ENCODE measurements at places on chromosomes 2 and 18. TPM values are rescaled to one million over a fixed set of nuclear protein-coding genes. Genes with fewer than 3 reads are reported as not detected.

Gene CFAP53
- 0.49 TPM for total RNA-seq

- no peaks in the 10 kb centered on the region for H3K27me3 ChIP-seq
- H3K4me3 ChIP-seq, result no peak overlapping the region
- H3K36me3 ChIP-seq, result no peaks in the 10 kb centered on the region
- H3K4me1 ChIP-seq, result no peaks in the 10 kb centered on the region
- H3K27ac ChIP-seq, result no peak overlapping the region
- DNase-seq, result no peak
Measured at GRCh38 chr2:219270055-219270372, 9.2 kb upstream of the DNAJB2 start.

DNA sequence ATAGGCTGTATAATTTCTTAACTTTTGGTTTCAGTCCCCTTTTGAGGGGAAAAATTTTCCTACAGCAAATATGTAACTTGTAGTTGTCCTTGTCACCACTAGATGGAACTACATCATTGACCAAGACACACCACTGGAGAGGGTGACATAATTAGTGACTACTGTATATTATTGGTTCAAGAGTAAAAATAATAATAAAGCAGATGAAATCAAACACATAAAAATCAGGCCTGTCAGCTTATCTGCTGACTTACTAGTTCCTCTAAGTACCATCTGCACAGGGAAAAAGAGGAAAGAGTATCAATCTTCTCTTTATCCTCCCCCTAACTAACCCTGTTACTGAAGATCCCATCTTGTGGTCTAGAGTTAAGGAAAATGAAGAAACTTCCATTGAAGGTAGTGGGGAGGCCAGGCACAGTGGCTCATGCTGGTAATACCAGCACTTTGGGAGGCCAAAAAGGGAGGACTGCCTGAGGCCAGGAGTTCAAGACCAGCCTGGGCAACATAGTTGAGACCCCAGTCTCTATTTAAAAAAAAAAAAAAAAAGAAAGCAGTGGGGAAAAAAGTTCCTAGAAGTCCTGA lies 29.6 kb upstream of the ENOSF1 start:
- DNase-seq, result no peak
- H3K4me3 ChIP-seq, result no peak overlapping the region
- no peak overlapping the region for H3K27ac ChIP-seq

DNA sequence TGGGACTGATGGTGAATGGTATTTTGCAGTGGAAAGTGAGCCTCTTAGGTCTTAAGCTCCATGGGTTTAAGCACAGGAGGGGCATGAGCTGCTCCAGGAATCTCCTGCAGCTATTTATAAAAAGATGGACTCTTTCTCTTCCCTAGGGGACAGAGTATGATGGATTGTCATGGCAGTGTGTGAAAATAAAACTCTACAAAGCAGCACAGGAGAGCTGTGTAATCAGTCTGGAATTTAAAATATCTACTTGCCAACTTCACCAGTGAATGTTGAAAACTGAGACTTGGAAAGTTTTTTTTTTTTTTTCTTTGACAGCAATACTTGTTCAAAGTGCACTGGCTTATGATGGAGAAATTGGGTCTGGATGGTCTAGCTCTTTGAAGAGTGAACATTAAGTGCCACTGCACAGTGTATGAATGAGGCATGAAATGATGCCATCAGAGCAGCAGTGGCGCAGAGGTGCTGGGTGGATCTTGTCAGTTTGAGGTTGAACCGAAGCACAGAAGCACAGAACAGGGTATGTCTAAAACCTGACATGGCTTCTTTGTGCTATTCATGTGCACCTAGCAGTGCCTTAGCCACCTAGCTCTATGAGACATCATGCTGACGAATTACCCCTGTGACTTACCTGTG lies 245.4 kb downstream of the PTPRM start:
- no peaks in the 10 kb centered on the region for H3K36me3 ChIP-seq
- peaks cover 4% of the 10 kb centered on the region for H3K4me1 ChIP-seq
- no peak overlapping the region for H3K4me3 ChIP-seq
- H3K27ac ChIP-seq, result no peak overlapping the region
- H3K27me3 ChIP-seq, result no peaks in the 10 kb centered on the region

DNA sequence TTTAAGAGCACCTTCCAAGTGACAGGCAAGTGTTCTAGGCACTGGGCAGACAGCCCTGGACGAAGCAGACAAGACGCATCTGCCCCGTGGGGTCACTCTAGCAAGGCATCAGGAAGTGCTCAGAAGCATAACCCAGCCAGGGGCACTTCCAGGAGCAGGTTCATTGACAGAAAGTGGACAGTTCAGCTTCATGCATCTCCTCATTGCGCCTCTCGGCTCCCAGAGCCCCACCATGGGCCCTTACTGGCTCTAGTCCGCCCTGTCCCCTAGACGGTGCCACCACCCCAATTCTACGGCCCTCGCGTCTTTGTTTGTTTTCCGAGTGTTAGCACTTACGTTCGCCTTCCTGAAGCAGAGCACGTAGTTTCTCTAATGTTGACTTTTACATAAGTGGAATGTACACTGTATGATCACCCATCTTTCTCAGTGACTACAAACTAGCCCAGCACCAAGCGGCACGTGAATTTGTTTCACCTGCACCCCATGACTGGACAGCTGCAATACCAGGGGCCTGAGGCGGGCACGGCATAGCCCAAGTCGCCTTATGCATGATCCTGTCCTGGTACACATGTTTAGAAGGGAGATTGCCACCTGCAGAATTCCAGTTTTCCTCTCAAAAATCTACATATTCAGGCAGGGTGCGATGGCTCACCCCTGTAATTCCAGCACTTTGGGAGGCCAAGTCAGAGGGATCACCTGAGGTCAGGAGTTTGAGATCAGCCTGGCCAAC lies 33.2 kb downstream of the SNED1 start:
- H3K27me3 ChIP-seq, result no peaks in the 10 kb centered on the region
- no peak for DNase-seq
- peaks cover 3% of the 10 kb centered on the region for H3K36me3 ChIP-seq
- no peak overlapping the region for H3K27ac ChIP-seq
- H3K4me3 ChIP-seq, result no peak overlapping the region

DNA sequence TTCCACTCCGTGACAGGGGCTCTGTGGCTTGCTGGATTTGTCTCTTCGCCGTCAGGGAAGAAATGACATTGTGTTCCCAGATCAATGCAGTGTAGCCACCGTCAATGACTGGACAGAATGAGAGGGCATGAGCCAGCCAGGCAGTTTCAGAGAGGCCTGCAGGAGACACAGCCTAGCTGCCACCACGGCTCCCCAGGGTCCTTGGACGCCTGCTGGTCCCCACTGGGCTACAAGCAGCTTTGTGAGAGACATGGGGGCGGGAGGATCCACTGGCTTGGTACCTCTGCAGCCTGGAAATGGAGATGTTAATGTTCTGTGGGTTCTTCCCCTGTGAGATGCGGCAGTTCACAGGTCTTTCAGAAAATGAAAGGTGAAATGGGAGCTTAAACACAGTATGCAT lies 12.1 kb upstream of the AMER3 start:
- H3K4me3 ChIP-seq, result no peak overlapping the region
- H3K4me1 ChIP-seq, result no peaks in the 10 kb centered on the region
- H3K27ac ChIP-seq, result no peak overlapping the region
- H3K36me3 ChIP-seq, result no peaks in the 10 kb centered on the region

DNA sequence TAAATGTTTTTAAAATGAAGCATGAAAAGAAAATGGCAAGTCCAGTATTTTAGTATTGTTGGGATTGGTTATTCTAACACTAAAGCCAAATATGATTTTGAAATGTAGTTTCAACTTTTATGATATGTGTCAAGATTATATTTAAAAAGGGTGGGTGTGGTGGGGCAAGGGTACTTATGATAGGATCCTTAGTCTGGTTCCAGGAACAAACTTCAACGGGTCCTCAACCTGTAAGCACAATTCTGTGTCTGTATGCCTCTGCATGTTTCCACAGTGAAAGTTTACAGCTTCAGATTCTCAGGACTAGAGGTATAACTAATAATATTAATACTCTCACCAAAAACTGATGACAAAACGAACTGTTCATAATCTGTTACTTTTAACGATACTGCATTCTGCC lies 5.8 kb downstream of the USP34 start:
- no peaks in the 10 kb centered on the region for H3K27me3 ChIP-seq
- H3K27ac ChIP-seq, result no peak overlapping the region
- H3K36me3 ChIP-seq, result no peaks in the 10 kb centered on the region

DNA sequence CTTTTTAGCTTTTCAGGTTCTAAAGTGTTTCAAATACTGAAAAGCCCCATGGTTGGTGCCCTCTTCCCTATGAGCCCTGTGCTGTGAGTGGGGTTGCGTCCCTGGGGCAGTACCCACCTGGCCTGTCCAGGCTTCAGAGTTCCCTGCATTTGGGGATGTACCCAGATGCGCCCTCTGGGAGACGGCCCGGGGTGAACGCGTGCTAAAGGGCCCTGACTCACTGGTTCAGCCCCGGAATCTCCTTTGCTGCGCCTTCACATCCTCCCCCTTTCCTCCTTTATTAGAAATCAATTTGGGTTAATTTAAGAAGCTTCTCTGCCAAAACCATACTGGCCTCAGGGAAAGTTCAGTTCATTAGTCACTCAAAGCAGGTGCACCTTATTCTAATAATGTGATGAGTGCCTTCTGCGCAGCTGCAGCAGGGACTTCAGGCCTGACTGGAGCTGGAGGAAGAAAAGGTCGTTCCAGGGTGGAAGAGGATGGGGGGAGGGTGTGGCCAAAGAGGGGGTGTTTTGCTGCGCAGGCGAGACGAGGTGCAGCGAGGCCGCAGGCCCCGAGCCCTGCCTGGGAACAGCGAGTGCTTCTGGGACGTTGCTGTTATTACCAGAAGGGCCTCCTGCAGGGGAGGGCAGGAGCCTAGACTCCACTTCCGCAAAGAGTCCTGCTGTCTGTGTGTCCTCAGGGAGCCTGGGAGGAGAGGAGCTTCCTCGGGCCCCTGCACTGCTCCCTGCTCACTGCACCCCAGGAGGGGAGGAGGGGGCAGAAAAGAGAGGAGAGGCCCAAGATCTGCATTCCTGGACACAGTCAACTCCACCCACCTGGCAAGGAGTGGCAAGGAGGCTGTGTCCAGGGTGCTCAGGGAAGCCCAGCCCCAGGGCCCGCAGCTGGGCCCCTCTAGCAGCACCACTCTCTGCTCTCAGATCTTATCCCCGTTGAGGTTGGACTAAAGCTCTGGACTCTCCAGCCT lies 223.2 kb upstream of the PXDN start:
- H3K4me1 ChIP-seq, result no peaks in the 10 kb centered on the region
- H3K27ac ChIP-seq, result no peak overlapping the region
- H3K27me3 ChIP-seq, result no peaks in the 10 kb centered on the region
- no peak overlapping the region for H3K4me3 ChIP-seq
- H3K36me3 ChIP-seq, result no peaks in the 10 kb centered on the region

DNA sequence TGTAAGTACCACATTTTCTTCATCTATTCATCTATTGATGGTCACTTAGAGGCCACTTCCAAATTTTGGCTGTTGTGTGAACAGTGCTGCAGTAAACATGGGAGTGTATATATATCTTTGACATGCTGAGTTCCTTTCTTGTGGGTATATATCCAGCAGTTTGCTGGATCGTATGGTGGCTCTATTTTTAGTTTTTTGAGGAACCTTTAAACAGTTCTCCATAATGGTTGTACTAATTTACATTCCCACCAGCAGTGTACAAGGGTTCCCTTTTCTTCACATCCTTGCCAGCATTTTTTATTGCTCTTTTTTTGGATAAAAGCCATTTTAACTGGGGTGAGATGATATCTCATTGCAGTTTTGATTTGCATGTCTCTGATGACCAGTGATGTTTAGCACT lies 7.3 kb upstream of the ATP5MC3 start:
- no peak for DNase-seq
- H3K36me3 ChIP-seq, result no peaks in the 10 kb centered on the region
- H3K4me1 ChIP-seq, result no peaks in the 10 kb centered on the region
- H3K4me3 ChIP-seq, result no peak overlapping the region
- no peak overlapping the region for H3K27ac ChIP-seq

DNA sequence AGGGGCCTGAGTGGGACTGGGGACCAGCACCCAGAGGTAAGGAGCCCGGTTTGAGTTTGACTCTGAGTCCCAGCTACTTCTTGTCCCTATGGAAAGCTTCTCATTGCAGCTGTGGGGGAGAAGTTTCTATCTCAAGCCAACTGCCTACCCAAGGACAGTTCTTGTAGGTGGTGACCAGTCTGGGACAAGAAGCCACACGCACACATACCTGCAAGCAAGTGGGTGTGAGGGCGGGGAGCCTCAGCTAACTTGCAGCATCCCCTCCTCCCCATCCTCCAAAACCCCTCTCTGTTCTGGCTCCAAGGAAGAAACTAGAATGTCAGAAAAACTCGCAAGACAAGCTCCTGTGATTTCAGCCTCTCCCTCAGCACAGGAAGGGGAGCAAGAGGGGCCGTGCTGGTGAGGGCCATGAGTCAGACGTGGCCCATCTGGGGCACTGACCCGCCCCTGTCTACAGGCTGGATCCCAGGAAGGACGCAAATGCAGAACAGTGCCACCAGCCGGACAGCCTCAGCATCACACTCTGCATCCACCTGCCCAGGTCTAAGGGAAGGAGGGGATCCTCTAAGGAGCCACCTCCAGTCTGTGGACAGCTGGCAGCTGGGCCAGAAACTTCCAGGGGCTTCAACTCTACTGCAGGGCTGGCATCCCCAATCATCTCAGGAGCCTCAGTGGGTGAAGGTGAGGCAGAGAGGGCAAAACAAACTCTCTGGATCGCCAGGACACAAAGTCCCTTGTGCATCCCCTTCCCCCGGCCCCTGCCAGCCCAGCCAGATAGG lies 103.4 kb downstream of the TNS1 start:
- no peaks in the 10 kb centered on the region for H3K27me3 ChIP-seq
- no peak overlapping the region for H3K4me3 ChIP-seq
- peaks cover 15% of the 10 kb centered on the region for H3K36me3 ChIP-seq
- peaks cover 8% of the 10 kb centered on the region for H3K4me1 ChIP-seq
- DNase-seq, result peak; percentile 91

- H3K4me3 ChIP-seq, result no peak overlapping the region
- H3K36me3 ChIP-seq, result no peaks in the 10 kb centered on the region
- H3K4me1 ChIP-seq, result no peaks in the 10 kb centered on the region
- no peaks in the 10 kb centered on the region for H3K27me3 ChIP-seq
- no peak for DNase-seq
Measured at GRCh38 chr2:83686863-83687262, 772.2 kb downstream of the SUCLG1 start.

GRCh38 chr2:218260742-218261422 lies at the start of gene GPBAR1:
TSS of gene GPBAR1 (plus strand) at chr2:218261015. CDS start at chr2:218262725, 1,710 bp downstream.
- no peak within 1 kb of the TSS for H3K27ac ChIP-seq
- H3K27me3 ChIP-seq, result no peaks in the 10 kb centered on the region
- peak; percentile 79 for DNase-seq
- no peak within 1 kb of the TSS for H3K4me3 ChIP-seq

GRCh38 chr2:181662287-181662686 lies 5.4 kb upstream of the CERKL start:
- no peak overlapping the region for H3K27ac ChIP-seq
- H3K4me3 ChIP-seq, result no peak overlapping the region
- H3K4me1 ChIP-seq, result no peaks in the 10 kb centered on the region
- peaks cover 1% of the 10 kb centered on the region for H3K27me3 ChIP-seq

Gene GBX2
- total RNA-seq, result not detected

GRCh38 chr2:68837861-68838341 lies 33.3 kb downstream of the BMP10 start:
- no peak overlapping the region for H3K27ac ChIP-seq
- no peak for DNase-seq
- no peaks in the 10 kb centered on the region for H3K36me3 ChIP-seq
- H3K4me1 ChIP-seq, result no peaks in the 10 kb centered on the region
- H3K27me3 ChIP-seq, result no peaks in the 10 kb centered on the region
